ENCODE measurements at places on chromosomes 1 and 21.

- DNase-seq, result no peak
Observed at GRCh38 chr21:34289856-34290255, 74.0 kb upstream of the KCNE2 start.

DNA sequence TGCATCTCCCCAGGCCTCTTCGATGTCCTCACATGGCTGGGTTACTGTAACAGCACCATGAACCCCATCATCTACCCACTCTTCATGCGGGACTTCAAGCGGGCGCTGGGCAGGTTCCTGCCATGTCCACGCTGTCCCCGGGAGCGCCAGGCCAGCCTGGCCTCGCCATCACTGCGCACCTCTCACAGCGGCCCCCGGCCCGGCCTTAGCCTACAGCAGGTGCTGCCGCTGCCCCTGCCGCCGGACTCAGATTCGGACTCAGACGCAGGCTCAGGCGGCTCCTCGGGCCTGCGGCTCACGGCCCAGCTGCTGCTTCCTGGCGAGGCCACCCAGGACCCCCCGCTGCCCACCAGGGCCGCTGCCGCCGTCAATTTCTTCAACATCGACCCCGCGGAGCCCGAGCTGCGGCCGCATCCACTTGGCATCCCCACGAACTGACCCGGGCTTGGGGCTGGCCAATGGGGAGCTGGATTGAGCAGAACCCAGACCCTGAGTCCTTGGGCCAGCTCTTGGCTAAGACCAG, 14.3 kb downstream of the HTR6 start:
- DNase-seq, result no peak

- DNase-seq, result no peak
Observed at GRCh38 chr1:152565535-152566215, 905 bp downstream of the LCE3E start.

DNA sequence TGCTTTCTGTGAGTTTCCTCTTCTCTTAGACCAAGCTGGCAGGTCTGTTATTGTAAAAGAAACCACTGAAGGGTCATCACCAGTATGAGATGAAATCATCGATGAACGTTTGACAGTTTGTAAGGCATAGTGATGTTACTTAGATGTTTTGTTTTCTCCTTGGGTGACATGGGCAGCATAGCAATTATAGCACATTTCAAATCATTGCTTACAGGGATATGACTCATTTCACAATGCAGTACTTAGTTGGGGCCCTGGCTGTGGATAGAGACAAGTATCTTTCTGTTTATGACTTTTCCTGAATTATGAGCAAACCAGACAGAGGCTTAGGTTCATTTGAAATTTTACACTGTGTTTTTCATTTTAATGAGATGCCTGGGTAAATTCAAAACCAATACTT, 313.0 kb downstream of the RWDD3 start:
- DNase-seq, result no peak

DNA sequence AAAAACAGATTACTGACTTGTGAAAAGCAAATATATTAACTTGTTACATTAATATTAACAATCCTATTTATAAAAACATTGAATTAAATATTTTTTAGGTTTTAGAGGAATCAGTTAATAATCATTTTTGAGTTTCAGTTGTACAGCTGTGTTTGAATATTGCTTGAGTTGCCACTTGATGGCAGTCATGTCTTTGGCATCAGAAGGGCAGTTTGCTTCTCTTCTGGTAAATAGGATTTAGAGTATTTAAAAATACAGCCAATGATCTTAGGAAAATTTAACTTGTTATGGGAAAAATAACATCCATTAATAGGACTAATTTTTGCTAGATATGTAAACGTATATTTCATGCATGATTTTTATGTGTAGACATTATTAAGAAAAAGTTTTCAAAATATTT, 234.1 kb downstream of the NCAM2 start:
- no peak for DNase-seq

GRCh38 chr21:34035619-34036354, 37.6 kb upstream of the MRPS6 start:
- DNase-seq, result no peak

DNA sequence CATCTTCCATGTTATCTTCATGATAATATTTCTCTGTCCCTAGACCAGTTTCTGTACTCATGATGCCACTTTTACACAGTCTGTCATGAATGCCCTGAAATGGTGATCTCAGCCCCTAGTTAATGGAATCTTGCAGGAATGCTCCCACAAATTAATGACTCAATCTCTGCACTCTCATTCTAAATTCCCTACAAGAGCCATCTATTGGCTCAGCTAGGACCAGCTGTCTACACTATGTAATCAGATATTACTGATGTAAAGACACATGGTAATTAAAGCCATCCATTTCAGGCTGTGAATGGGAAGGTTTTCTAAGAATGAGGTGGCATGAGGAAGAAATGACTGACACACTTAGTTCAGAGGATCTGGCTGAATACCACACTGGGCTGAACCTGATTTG, 199.1 kb upstream of the KCND3 start:
- DNase-seq, result no peak

DNA sequence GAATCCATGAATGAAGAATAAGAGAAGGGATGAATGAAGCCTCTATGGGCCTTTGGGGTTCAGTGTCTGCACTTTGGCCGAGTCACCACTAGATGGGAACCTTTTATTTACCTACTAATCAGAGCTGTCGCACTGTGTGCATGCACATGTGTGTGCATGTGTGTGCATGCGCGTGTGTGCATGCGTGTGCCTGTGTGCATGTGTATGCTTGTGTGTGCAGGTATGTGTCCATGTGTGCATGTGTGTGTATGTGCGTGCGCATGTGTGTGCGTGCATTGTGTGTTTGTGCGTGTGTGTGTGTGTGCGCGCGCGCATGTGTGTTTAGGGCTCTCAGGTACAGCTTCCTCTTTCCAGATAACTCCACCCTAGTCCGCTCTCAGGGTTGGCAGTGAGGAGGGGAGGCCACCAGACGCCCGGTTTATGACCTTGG, 20.4 kb upstream of the UBXN10 start:
- no peak for DNase-seq

DNA sequence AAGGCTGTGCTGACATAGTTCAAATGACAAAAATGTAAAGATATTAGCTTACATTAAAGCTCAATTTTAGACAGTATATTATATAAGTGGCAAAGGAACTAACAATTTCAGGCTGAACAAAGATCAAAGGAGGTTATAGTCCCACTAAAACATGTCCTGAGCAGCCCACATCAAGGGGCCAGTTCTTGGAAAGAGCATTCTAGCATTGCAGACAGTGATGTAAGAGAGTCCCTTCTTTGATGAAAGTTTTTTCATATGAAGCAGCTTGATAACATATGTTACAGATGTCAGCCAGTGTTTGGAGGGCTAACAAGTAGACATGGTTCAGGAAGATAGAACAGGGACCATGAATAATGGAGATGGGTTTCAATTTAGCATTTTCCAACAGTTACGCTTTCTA, 301.7 kb downstream of the NTNG1 start:
- no peak for DNase-seq

DNA sequence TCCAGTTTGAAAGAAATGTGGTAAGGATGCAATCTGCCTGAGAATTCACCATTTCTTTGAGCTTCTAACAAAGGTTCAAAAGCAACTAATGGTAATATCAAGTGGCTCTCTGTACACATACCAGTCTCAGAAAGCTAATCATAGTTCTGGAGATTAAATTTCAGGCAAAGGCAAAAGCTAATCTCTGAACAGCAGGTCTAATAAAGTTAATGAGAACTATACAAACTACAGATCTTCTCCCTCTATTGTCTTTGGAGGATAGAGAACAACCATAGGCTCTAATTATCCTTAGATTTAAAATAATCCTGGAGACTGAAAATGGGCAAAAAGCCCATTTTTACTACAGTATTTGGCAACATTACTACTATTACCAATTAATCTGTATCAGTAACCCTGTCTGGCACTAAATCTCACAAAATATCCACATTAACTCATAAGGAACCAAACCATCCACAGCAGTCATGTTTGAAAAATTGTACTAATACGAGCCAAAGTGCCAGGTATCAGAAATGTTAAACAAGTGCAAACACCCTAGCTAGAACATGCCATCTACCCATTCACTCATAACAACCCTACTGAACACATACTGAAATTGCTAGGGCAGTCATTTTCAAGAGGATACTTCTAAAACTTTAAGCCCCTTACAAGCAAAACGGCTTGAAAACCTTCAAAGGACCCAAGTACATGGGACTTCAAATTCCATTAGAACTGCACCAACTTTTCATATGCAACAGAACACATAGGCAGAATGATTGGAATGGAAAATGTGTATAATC, 4.8 kb downstream of the DIPK1A start:
- no peak for DNase-seq
